ENCODE measurements at places on chromosomes 4 and X. TPM values are rescaled to one million over a fixed set of nuclear protein-coding genes. Genes with fewer than 3 reads are reported as not detected.

DNA sequence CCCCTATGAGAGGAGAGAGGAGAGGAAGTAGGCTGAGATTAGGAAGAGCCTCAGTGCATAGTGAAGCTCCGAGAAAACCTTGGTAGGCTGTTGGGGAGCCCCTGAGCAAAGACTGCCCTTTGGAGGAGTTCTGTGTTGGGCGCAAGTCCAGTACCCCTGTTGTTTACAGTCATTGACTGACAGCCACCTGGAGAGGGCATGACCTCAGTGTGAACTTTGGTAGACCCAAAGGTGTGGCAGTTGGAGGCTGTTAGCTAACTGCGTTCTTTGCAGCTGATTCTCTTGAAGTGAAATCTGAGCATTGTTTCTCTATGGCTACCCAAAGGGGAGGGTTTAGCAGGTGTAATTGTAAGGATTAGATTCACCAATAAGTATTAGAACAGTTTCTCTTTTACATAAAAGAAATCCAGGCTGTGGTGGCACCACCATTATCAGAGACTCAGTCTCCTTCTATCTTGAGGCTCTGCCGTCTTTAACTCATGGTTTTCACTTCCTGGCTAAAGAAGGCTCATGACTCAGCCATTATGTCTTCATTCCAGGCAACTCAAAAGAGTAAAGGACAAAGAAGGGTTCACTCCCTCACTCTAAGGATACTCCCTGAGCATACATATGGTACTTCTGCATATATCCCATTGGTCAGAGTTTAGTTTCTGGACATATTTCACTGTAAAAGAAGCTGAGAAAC, 33.4 kb downstream of the ANXA3 start:
- DNase-seq, result no peak

DNA sequence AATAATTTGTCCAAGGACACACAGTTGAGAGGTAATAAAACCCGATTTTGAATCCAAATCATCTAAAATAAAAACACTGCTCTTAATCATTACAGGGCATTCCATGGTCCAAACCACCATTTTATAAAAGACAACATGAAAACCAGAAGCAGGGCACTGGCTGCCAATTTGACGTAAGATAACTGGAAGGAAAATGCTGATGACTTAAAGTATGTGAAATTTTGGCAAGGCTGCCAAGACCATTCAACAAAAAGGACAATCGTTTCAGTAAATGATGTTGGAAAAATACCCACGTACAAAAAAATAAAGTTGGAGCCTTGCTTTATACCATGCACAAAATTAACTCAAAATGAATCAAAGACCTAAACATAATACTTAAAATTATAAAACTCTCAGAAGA, 344.4 kb downstream of the RAPGEF2 start:
- no peak for DNase-seq

The KCTD8 gene
- not detected for total RNA-seq

The TEX13A gene
- not detected for total RNA-seq

DNA sequence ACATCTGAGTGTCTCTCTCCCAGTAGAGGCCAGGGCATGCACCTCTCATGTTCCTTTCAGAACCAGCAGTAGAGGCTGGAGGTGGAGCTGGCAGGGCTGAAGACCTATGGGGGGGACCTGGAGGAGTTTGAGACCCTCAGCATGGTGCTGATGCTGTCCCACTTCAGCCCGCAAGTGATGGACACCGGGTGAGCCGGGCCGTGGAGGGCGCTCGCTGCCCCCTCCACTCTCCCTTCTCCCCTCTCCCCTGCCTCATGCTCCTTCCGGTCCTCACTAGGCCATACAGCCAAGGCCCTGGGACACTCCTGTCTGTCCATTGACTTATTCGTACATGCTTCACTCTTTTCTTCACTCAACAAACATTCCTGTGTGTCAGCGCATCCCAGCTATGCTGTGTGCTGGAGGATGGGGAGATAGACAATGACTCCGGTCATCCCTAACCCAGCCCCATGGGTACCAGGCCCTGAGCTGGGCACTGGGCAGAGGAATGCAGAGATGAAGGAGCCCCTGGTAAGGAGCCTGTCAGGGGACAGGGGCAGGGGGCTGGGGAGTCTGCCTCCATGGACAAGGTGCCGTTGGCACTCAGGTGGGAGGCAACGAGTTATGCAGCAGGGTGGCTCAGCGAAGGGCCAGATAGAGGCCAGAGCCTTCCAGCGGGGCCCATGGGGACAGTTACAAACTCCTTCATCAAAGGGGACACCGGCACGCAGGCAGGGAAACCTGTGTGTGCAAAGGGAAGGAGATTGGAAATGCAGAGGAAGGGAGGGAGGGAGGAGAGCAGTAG, 28.4 kb upstream of the WFS1 start:
- DNase-seq, result no peak
